ENCODE measurements at places on chromosomes 2 and 18. TPM values are rescaled to one million over a fixed set of nuclear protein-coding genes. Genes with fewer than 3 reads are reported as not detected.

- no peak for DNase-seq
Observed at GRCh38 chr2:157196956-157197355, 60.5 kb upstream of the GALNT5 start.

DNA sequence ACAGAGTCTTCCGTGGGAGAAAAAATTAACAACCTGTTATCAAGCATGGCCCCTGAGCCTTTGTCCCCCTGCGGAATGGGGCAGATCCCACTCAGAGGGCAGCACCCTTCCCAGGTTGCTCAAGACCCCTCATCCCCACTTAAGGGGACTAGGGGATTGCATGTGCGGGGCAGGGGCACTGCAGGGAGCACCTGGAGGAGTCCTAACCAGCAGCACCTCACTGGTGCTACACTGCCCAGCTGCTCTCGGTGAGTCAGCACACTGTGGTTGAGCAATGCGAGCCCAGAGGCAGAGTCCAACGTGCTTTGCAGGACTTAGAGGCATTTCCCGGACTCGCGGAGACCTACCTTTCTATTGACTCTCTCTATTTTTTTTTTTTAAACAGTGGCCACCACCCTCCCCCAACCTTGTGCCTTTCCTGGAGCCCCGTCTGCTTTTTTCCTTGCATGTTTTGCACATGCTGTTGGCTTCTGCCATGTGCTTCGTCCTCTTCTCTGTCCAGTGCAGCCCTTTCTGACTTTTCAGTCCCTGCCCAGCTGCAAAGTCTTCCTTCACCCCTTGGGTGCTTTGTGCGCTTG lies 74.0 kb downstream of the IL1R2 start:
- no peak for DNase-seq

SPRED2 gene
- 4.8 TPM for total RNA-seq

PPP1R1C gene
- total RNA-seq = 23.4 TPM

GRCh38 chr2:208496129-208496528 lies 89.5 kb downstream of the PTH2R start:
- no peak for DNase-seq
